ENCODE measurements at places on chromosomes 4 and X.

GRCh38 chr4:155566354-155566753 lies 100.3 kb upstream of the GUCY1A1 start:
- peak; percentile 15 for DNase-seq

DNA sequence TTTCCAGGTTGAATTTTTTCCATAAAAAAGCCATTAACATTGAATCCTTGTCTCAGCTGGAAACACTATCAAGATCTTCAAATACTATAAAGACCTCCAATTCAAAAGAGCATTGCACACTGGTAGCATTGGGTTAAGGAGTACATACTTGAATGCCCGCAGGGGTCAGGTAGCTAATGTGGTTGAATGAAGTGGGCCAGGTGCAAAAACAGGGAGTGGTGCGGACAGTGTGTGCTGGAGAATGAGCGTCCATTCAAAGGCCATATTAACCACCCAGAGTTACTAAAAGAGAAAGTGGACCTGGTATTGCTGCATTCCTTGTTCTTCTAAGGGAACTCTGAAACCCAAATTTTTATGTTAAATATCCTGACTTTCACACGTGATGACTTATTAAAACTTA lies 91.6 kb downstream of the NYX start:
- no peak for DNase-seq

DNA sequence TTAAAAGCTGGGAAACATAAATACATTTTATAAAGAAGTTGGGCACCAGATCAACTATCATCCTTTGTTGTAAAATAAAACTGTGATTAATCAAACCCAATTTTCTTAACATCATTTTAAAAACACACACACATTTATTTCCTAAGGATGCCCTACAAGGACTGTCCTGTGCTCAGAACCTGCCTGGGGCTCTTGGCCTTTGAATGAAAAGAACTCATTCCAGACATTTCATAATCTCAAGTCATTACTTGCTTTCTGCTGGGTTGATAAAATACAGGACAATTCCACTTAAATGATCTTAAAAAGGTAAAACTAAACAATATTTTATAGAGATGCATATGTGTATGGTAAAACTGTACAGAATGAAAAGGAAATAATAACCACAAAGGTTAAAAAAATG lies 2.8 kb downstream of the SH3D19 start:
- no peak for DNase-seq

DNA sequence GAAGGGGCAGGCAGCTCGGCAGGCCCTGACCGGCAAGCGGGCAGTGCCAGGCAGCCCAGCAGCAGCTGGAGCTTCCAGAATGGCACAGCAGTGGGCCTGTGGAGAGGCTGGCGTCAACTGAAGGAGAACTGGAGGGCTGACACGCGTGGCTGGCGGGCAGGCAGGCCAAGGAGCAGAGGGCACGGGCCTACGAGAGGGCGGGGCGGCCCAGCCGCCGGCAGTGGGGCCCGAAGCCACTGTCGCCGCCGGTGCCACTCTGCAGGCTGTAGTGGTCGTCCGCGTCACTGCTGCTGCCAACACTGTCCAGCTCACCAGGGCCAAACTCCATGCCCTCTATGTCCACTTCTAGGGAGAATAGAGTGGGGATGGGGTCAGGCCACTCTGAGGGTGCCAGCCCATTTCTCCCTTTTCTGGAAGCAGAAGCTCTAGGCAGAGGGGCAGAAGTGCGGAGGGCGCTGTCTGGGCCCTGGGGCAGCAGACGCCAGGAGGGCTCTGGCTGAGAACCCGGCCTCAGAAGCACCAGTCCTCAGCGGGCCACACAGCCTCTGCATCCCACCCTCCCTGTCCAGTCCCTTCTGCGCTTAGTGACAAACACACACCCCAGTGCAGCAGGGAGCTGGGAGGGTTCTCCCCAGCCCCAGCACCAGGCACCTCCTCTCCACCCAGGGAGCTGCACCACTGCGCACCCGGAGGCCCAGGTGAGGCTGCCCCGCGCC lies 8.6 kb upstream of the HAUS3 start:
- no peak for DNase-seq

GRCh38 chrX:13898083-13898482 lies 81.2 kb upstream of the GPM6B start:
- DNase-seq = no peak

DNA sequence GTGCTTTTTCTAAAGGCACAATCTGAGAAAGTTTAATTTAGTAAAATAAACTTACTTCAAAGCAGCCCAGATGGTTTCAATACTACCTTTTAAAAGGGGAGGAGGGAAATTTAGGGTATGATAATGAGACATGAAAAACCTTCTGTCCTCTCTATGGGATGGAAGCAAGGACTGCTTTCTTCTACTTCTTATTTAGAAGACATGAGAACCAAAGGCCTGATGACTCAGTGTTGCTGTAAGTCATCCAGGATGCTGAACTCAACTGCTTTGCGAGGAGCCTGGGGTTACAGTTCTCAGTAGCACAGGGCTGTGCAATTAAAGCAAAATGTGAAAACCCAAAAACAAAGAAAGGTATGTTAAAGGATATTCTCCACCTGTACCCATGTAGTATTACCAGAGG lies 140.8 kb upstream of the EDNRA start:
- DNase-seq = no peak

DNA sequence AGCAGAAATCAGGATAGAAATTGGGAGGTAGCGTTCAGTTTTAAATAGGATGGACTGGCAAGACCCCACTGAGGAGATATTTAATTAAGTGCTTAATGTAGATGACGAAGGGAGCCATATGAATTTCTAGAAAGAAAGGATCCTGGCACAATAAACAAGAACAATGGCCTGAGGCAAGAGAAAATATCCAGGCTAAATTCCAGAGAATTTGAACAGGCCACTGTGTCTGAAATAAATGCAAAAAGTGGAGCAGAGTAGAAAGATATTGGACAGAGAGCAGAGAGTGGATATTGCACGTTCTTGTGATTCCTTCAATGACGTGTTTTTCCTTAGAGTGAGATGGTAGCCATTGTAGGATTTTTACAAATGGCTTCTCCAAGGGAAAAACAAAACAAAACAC lies 1504.8 kb downstream of the C4orf33 start:
- DNase-seq = no peak

DNA sequence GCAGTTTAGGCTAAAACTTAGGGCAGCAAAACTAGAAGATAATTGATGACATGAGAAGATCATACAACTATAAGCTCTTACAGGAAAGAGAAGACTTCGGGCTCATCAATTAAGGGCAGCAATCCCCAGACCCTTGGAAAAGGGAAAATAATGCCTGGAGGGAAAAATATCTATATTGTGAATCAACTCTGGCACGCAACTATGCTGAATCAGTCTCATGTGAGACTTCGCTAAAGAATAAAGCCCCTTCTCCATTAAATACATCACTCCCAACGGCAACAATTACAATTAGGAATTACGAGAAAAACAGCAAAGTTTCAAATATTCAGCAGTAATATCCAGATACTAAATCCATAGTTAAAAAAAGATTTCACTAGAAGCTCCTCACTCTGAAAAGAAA lies 2016.8 kb upstream of the IGFBP7 start:
- no peak for DNase-seq

DNA sequence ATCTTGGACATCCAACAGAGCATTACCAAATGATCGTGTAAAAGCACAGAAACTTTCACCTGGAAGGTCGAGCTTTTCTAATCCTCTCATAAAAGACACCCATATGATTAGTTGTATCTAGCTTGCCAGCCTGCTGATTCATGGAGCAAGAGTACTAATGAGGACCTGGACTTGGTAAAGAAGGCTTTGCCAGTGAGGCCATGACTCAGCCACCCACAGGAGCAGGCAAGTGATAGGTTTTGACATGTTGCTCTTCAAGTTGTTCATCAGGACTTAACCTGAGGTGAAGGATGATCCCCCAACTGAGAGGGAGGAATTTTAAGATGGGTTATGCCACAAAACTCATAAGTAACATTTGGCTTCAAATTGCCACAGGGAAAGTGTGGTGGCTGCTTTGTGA lies 24.7 kb upstream of the EPGN start:
- DNase-seq = peak; percentile 31

- no peak for DNase-seq
Observed at GRCh38 chr4:183830438-183830985, 74.6 kb upstream of the STOX2 start.

GRCh38 chrX:56130031-56130430 lies 102.1 kb upstream of the KLF8 start:
- DNase-seq = no peak

- DNase-seq = no peak
Observed at GRCh38 chrX:1322393-1322792, 14.2 kb upstream of the IL3RA start.

DNA sequence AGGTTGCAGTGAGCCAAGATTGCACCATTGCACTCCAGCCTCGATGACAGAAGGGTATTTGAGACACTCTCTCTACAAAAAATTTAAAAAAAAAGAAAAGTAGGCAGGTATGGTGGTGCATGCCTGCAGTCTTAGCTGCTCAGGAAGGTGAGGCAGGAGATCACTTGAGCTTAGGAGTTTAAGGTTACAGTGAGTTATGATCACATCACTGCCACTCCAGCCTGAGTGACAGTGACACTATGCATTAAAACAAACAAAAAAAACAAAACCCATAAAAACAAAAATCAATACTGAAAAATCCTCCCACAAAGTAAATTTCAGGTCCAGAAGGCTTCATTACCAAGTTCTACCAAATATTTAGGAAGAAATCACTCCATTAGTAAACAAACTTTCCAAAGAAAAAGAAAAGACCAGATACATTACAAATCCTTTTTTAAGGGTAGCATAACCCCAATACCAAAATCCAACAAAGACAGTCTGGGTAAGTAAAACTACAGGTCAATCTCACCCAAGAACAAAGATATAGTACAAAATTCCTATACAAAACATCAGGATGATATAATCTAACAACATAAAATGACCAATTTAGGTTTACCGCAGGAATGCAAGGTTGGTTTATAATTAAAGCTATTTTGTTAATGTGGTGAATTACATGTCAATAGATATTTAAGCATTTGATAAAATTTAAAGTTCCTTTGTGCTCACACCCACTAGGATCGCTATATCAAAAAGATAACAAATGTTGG lies 11.7 kb downstream of the NELFA start:
- no peak for DNase-seq

DNA sequence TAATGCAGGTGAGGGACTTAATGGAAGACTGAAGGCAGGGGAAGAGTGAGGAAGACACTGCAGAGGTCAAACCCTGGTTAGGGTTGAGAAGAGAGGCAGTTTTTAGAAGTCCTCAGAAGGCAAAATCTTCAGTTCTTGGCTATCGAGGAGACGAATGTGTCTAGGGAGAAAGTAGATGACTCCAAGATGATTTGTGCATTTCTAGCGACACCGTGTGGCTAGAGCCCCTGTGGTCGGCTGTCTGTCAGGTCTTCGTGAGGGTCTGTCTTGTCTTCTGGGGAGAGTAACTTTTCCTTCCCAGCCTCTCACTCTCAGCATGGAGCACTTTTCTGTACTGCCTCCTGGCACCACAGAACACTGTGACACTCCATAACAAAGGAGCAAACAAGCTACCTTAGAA lies 458.1 kb downstream of the STIM2 start:
- DNase-seq = no peak

- no peak for DNase-seq
Observed at GRCh38 chrX:13607996-13608365, 38.6 kb downstream of the EGFL6 start.

DNA sequence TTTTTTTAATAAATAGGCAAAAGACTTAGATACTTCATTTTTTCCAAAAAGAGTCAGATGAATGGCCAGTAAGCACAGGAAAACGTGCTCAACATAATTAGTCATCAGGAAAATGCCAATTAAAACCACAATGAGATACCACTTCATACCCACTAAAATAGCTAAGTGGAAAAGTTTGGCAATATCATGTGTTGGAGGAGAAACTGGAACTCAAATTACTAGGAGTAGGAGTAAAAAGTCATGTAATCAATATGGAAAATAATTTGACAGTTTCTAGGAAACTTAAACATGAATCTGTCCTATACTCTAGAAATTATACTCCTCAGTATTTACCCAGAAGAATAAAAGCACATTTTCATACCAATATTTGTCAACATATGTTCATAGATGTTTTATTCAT lies 449.8 kb downstream of the INPP4B start:
- DNase-seq = peak; percentile 53

DNA sequence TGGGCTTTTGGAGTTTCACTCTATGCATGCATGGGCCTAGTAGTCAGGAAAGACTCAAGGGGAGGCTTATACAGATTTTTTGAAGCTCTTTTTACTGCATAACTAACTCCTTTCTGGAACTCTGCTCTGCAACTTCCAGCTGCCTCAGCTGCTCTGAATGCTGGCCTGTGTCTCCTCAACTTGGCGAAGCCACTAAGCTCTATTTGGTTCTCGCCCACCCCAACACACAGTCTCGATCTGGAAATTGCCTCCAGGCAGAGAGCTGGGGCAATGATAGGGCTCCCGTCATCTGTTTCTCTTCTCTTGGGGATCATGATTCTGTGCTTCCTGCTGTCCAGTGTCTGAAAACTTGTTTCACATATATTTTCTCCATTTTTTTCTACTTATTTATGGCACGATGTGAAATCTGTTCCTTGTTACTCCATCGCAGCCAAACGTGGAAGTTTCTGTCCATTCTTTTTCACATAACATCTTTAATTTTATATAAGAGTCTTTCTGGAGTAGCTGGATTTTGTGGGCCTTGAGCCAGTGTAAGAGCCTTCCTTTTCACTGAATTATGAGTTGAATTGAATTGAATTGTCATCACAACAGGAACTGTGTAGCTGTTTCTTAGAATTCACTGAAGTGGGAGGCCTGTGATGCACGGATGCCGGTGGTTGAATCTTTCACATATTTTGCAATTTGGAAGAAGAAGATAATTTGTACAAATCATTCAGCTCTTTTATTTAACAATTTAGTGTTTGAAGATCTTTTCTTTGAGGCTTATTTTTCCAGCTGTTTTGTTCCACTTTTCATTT lies 9.0 kb downstream of the ZNF275 start:
- no peak for DNase-seq

DNA sequence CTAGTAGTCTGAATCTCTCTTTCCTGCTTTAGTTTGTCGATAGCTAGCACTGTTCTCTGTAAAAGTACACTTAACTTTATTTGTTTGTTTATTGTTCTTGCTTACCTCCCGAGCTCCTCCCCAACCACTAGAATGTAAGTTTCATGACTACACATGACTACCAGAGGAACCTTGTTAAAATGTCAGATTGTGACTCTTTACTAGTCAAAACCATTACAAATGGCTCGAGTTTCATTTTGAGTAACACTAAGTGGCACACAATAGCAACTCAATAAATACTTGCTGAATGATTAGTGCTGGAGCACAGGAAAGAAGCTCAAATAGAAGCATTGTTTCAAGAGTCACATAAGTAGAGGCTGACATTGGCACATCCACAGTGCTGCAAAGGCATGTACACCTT lies 116.1 kb downstream of the MAPK10 start:
- no peak for DNase-seq

- DNase-seq = no peak
Observed at GRCh38 chr4:138599965-138600364, 357.8 kb upstream of the SLC7A11 start.
